Activated CD4-positive, CD25-positive, alpha-beta regulatory T cell (primary cell): ENCODE measurements at places on chromosomes 1 and 21.

DNA sequence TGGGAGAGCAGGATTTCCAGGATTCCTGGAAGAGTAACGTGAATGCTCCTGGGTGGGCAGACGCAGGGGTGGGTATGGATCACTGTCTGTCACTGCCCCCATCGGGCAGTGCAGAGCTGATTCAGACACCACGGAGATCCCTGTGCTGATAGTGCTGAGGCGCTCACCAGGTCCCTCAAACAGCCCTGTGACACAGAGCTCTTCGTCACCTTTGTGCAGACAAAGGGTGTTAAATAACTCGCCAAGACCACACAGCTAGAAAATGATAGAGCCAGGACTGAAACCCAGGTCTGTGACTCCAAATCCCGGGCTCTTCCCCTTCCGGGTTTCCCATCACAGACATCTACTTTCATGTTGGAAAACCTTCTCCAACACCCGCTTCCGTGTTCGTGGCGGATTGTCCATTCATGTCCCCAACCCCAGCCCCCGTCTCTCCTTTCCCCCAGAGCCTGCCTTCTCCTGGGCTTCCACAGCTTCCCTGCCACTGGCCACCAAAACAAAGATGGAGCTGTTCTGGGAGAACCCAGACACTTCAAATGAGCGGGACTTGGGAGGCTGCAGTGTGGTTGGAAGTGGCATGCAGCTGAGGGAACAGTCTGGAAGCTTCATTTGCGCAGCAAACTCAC lies 2.6 kb downstream of the EFHD2 start:
- no peak for DNase-seq

- DNase-seq, result no peak
Observed at GRCh38 chr1:147515045-147515869, 26.0 kb upstream of the BCL9 start.

- DNase-seq, result no peak
Observed at GRCh38 chr1:223350361-223350908, 13.5 kb downstream of the SUSD4 start.

GRCh38 chr1:151124763-151125403 lies 21.5 kb downstream of the SEMA6C start:
- no peak for DNase-seq

DNA sequence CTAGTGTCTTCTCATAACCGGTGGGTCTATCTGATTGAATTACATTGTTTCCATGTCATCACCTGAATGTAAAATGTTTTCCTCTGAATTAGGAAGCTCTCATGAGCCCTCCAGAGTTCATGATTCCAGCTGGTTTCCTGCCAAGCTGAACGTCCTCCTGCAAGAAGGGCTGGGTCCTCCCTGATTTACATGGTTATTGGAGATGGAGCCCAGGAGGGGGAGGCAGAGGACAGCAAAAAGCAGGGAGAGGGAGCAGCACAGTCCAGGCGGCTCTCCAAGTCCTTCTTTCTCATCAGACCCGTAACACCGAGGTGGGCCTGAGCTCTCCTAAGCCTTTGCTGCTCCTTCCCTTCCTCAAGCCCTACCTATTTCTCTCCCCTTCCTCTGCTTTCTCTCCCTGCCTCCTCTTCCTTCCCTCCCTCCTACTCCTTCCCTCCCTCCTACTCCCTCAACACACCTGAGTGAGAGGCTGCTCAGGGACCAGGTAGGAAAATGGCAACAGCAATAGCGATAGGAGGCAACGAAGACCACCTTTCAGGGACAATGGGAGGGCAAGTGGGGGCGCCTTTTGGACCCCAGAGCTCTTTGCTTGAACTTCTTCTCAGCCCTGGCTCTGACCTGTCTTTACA lies 265.9 kb downstream of the PRDM2 start:
- no peak for DNase-seq

- DNase-seq, result no peak
Observed at GRCh38 chr1:169946206-169946605, 52.5 kb upstream of the SCYL3 start.

DNA sequence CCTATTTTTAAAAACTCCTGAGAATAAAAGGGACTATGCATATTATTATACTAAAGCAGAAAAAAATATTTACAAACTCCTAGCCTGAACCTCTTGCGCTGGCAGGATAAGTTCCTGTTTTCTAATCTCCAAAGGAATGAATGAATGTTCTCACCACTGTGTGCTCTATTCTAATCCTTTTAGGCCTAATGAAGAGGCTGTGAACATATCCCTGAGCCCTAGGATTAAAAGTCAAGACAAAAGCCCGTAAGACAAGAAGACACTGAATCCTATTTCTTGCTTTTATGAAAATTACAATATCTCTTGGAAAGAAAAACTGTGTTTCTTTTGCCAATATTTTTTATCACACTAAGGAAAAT lies 317.5 kb downstream of the HHAT start:
- DNase-seq, result no peak

GRCh38 chr1:206505702-206506355 lies 1.5 kb upstream of the RASSF5 start:
- DNase-seq, result no peak

DNA sequence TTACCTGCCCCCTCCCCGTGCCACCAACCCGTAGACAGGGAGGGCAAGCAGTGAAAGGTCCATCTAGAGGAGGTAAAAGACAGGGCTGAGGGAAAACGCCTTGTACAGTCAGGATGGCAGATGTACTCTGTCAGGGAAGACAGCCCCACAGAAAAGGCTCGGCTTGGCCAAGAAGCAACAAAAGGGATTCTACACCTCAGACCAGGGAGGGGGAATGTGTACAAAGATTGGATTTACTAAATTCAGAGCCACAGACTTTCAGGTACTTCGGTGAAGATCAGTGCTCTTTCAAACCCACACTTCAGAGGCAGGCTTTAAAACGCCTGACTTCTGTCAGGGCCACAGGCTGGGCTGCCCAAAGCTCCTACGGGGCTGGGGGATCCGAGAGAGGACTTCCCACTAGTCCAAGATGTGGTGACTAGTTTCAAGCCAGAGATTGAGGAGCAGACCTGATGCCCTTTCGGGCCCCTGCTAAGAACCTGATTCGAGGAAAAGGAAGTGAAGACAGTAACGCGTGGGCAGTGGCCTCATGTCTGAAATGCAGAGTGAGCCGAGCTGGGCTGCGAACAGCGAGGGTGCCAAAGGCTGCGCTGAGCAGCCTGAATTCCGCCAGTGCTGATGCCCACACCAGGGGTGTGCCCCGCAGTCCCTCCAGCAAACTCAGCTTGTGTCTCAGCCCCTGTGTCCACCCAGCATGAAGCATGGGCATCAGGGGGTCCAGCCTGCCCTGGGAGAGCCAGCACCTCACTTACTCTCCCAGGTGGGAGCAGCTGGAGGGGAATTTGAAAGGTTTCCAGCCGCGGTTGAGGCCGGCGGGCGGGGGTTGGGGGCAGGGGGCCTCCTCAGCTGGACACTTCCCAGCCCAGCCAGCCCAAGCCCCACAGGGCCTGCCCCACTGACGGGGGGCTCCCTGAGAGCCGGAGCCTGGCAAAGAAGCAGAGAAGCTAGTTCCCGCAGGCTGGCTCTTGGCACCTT lies 36.2 kb downstream of the KIAA1614 start:
- DNase-seq, result no peak

GRCh38 chr1:119946724-119947123 lies 50.4 kb upstream of the ADAM30 start:
- DNase-seq, result no peak

- DNase-seq, result no peak
Observed at GRCh38 chr21:38310646-38311485, 54.1 kb downstream of the KCNJ15 start.

- DNase-seq, result no peak
Observed at GRCh38 chr1:56223968-56224367, 355.4 kb downstream of the PLPP3 start.

- DNase-seq, result no peak
Observed at GRCh38 chr1:29361686-29362085, 125.4 kb downstream of the PTPRU start.

DNA sequence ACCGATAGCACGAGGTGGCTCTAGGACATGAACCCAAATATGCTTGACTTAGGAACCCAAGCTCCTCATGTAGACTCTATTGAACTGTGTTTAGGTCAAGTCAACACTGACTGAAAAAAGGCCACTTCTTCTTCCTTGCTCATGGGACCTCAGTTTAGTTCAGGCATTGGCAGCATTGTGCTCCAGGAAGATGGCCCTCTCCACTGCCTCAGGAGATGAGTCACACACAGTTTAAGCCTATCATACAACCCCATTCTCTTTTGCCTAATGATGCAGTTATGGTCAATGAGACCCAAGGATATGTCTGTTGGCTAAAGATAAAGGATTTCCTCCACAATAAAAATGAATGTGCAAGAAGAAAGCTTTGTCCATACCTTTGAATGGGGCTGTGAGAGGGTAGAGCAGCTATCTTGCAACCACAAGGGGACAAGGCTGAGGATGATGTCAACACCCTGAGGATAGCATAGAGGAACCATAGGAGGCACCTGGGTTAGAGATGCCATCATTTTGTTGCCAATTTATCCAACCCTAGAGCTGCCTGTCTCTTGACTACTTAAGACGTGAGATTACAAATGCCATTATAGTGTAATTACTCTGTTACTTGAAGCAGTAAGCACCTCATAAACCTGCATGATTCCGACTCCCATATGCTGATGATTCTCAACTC lies 3.0 kb upstream of the TRIM63 start:
- no peak for DNase-seq

GRCh38 chr1:115640384-115640783 lies 1.4 kb upstream of the VANGL1 start:
- no peak for DNase-seq

- DNase-seq, result no peak
Observed at GRCh38 chr1:8516793-8517556, 199.1 kb downstream of the SLC45A1 start.

DNA sequence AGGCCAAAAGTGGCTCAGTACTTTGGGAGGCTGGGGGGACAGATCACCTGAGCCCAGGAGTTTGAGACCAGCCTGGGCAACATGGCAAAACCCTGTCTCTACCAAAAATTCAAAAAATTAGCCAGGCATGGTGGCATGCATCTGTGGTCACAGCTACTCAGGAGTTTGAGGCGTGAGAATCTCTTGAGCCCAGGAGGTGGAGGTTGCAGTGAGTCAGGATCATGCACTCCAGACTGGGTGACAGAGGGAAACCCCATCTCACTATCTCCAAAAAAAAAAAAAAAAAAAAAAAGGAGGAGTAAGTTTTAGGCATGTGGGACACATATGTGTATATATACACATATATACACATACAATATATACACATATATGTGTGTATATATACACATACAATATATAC lies 165.3 kb upstream of the DPYD start:
- no peak for DNase-seq

GRCh38 chr21:29295066-29295650 lies 3.6 kb upstream of the BACH1 start:
- DNase-seq, result no peak

DNA sequence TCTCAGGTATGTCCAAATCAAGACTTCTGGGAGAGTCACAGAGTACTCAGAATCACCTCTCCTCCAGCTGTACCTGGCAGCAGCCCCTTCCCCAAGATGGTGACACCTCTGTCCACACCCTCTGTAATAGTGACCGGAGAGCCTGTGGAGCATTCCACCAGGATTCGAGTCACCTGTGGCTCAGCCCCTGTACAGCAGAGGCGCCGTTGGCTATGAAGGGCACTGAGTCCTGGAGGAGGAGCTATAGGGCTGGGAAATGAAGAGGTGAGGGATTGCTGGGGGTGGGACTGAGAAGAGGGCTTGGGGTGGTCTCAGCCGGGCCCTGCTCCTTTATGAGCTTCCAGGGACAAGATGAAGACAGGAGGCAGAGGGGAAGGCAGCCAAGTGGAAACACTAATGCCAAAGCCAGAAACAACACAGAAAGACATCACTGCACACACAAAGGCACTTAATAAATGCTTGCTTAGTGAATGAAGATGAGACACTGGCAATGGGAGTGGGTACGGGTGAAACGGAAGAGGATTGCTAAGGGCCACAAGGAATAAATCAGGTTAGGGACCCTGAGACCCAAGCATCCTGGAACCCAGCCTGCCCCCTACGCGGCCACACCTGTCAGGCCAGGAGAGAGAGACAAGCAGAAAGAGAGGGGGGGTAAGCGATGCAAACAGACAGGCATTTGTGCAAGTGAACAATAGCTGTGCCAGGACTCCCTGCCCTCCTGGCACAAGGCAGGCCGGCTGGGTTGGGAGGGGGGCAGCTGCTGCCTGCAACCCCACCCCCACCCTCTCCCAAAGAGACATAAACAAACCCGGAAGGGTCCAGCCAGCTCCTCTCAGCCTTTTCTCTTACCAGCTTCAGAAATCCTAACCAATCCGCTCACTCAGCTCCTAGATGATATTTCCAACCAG lies 3.9 kb downstream of the ARHGEF2 start:
- DNase-seq, result no peak

GRCh38 chr21:25872271-25872670 lies 137.5 kb downstream of the GABPA start:
- DNase-seq, result no peak

GRCh38 chr1:4108331-4108730 lies 208.3 kb upstream of the C1orf174 start:
- DNase-seq, result no peak

DNA sequence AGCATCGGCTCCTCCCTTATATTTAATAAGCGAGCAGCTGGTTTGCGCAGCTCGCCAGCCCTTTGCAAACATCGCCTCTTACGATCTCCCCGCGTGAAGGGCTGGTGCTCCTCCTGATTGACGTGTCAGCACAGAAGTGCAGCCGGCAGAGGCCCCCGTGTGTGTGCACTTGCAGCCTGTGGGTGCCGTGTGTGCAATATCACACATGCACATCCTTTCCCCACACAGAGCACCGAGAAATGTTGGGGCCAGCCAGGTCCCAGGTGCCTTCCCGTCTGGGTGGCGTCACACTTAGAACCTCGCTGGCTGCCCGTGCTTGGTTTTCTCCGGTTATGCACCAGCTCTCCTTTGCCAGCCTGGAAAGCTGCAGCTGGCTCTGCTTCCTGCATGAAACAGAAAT lies 126.6 kb upstream of the AJAP1 start:
- DNase-seq, result no peak

DNA sequence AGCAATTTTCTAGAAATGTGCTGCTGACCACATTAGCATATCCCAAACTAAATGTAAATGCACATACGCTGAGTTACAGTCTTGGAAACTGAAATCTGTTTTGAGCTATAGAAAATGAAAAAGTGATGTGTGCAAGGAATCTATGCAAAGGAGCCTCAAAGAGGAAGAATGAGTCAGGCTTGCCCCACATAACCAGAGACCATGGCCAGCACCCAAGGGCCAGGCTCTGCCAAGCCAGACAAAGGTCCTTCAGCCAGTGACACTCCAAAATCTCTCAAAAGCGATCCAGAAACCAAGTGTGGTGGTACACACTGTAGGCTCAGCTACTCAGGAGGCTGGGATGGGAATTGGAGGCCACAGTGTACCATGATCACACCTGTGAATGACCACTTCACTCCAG lies 195.2 kb downstream of the TOMM20 start:
- DNase-seq, result no peak

DNA sequence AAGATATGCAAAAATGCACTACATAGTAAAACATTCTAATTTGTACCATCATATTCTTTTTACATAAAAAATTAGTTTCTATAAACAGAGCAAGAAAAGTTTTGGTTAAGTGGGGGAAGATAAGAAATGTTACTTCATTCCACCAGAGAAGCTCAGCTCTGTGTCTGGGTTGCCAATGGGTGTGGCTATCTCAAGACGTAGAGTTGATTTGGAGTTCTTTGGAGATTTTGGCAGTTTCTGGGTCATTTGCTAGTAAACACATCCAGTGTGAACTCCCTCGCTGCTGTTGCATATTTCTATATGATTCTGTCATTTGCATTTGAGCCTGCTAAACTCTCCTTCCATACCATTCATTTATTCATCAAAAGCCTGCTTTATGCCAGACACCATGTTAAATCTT lies 7.2 kb downstream of the RGL1 start:
- DNase-seq, result no peak
